AG10803 (cell line): ENCODE measurements at places on chromosomes 11 and 22.

GRCh38 chr11:129846508-129847335, 31.1 kb downstream of the TMEM45B start:
- peak; percentile 96 for DNase-seq

- peak; percentile 25 for DNase-seq
Measured at GRCh38 chr11:10450462-10451425, 4.3 kb upstream of the AMPD3 start.

GRCh38 chr11:64235437-64236161, 1.2 kb downstream of the VEGFB start:
- no peak for DNase-seq

DNA sequence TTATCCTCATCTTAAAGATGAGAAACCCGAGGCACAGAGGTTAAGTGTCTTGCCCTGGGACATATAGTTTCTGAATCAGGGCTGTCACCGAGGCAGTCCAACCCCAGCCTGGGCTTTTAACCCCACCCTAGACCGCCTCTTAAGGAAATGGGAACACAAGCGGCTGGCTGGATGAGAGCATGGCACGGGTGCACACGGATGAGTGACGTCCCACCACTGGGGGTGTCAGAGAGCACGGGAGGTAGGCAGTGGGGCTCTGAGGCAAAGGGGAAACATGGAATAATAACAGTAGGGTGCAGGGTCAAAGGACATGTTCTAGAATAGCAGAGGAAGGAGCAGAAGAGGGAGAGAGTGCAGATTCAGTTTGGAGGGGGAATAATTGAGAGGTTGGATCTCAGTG, 22.3 kb downstream of the PPFIBP2 start:
- no peak for DNase-seq

DNA sequence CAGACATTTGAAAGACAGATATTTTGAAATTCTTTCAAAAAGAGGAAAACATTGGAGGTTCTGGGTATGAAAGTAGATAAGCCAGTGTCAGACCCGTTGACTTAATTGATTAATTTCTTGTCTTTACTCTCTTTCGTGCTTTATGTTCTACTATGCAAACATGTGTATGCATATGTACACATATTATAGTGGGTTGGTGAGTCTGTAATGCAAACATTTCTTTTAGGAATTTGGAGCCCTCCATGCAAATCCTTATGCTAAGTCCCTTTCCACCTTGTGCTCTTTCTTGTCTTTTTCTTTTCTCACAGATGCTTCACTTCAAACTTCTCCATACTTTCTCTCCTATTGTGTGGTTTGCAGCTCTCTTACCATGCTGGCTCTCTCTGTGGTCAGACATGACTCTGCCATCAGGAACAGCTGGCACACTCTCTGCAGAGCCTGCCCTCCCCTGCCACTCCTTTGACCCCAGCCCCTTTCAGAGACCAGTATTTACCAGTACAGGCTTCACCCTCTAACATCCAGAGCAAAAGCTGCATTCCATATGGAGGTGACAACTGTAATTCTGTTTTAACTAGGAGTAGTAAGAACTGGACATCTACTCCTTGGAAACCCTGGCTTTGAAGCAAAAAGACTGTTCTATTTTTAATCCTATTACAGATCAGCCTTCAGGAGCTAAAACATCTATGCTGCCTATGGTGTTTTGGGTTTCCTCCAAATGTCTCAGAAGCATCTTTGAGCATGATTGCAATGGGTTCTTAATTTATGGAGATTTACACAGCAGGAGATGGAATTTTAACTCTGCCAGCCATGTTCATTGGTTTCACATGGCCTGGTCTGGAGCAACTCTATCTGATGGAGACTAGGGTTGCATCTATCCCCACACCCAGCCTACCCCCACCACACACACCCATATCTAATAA, 386.9 kb upstream of the FAT3 start:
- no peak for DNase-seq

DNA sequence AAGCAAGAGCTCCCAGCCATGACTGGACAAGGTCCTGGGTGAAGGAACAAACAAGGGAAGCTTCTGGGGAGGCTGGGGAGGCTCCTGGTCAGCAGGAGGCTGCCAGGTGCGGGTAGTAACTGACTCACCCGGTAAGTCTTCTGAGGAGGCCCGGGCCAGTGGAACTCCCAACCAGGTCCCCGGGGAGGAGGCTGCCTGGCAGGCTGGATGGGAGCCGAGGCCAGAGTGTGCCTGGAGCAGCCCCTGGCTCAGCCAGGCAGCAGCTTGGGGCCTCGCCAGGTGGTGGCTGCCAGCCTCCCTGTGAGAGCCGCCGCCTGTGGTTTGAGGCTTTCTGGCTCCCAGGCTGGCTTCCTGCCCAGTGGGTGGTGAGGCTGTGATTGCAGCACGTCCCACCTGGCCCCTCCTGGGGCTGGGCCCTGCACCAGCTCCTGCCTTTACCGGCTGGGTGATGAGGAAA, 46.2 kb downstream of the IGF2 start:
- DNase-seq = peak; percentile 79

GRCh38 chr22:32545801-32546200, 71.2 kb downstream of the FBXO7 start:
- peak; percentile 37 for DNase-seq
